AG04449 (cell line): ENCODE measurements at places on chromosomes 6 and 20.

GRCh38 chr6:82365016-82365795, 1.6 kb downstream of the TPBG start:
- no peak for DNase-seq

- no peak for DNase-seq
Measured at GRCh38 chr6:142953373-142954273, 8.6 kb upstream of the HIVEP2 start.

GRCh38 chr20:59010995-59011873, 4.2 kb upstream of the CTSZ start:
- DNase-seq, result peak; percentile 65

DNA sequence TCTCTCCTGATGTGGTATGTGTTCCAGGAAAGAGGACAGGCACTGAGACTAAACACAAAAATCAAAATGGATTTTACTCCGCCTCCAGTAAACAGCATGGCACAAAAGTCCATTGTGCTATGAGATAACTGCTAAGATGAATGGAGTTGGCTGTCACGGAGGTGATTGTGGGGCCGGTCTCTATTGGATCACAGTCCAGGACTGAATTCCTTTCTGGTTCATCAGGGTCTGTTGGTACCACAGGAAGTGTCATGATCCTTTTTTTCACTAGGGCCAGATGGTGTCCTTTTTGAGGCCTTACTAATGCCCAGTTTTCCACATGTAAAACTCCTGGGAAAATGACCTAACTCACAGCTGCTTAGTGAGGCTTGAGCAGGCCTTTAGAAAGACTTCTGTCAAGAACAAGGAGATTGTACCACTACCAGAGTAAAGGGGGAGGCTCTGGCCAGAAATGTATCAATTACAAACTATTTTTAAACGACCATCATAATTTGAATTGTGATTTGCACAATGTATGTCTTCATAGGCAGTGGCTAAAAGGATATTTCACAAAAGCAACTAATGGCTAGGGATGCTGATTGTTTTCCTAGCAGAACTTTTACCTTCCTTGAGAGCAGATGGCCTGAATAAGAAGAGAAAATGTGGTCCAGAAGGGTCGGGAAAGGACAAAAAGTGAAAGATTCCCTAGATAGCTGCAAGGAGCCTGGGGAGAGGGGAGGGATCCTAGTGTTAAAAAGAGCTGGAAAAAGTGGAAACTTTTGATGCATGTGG, 192.2 kb upstream of the POU3F2 start:
- no peak for DNase-seq

GRCh38 chr6:53648184-53648943, 17.2 kb downstream of the KLHL31 start:
- DNase-seq, result no peak

DNA sequence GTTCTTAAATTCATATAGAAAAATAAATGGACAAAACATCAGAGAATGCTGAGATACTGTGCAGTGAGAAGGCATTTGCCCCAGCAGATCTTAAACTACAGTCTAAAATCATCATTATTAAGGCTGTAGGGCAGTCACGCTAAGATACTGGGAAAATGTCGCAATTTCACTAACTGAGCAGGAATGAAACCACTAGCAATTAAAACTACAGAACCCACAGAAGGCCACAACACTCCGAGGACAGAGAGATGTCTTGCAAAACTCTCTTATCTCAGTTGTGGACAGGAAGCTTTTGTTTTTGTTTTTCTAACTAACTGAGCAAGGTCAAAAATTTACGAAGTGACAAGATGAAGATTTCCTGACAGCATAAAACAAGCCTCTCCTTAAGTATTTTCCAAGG, 18.2 kb downstream of the GNAS-AS1 start:
- DNase-seq, result no peak

DNA sequence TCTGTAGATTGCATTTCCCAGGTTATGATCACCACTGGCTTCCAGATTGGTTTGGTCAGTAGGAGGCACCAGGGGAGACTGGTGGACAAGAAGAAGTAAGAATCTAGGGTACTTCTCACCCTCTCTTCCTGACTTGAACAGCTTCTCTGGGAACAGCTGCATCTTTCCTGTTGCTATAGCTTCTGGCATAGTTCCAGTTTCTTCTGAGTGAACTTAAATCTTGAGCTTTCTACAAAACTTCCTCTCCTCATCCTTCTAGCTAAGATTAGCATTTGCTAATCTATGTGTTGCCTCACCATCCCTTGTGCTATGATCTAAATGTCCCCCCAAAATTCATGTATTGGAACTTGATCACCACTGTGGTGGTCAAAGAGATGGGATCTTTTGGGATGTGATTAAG, 724.6 kb downstream of the UTRN start:
- no peak for DNase-seq

DNA sequence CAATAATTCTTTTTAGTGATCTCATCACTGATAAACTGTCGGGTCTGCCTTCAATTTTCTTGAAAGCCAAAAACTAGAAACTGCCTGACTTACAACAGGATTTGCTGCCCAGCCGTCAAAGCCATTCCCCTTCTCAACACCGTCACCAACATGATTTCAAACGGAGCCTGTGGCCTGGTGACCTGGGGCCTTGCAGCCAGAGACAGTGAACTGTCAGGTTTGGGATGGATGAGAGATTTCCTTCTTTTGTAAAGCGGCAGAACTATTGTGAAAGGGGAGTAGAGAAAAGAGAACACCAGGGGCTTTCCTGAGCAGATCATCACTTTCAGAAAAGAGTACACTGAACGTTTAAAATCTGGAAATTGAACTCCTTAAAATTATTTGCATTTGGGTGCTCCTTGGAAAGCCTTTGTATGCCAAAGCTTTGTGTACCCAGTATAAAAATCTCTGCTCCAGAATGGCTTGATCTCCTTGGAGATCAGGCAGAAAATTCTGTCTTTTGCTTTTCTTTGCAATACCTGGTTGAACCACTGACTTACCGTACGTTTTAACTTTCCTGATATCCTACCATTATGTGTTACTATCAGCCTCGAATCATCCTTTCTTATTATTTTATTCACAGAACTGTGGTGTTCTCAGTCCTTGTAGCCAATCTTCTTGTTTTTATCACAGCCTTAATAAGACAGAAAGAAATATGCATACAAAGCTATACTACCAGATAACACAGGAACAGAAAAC, 125.2 kb downstream of the PACRG start:
- DNase-seq, result no peak

GRCh38 chr20:7893014-7893730, 47.1 kb downstream of the HAO1 start:
- DNase-seq, result no peak

DNA sequence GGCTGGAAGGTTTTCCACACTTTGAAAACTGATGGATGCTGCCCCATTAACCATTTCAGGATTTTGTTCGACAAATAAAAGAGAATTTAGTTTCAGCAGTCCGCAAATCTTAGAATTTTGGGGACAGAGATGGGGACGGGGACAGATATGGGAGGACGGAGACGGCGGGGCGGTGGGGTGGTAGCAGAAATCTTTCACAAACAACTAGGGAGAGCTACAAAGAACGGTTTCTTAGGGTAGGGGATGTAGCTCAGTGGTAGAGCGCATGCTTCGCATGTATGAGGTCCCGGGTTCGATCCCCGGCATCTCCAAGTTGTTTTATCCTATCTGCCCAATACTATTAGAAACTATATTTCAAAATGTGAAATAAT, 15.1 kb downstream of the HMGN4 start:
- DNase-seq, result no peak

- no peak for DNase-seq
Measured at GRCh38 chr6:145453376-145453775, 281.9 kb downstream of the EPM2A start.

DNA sequence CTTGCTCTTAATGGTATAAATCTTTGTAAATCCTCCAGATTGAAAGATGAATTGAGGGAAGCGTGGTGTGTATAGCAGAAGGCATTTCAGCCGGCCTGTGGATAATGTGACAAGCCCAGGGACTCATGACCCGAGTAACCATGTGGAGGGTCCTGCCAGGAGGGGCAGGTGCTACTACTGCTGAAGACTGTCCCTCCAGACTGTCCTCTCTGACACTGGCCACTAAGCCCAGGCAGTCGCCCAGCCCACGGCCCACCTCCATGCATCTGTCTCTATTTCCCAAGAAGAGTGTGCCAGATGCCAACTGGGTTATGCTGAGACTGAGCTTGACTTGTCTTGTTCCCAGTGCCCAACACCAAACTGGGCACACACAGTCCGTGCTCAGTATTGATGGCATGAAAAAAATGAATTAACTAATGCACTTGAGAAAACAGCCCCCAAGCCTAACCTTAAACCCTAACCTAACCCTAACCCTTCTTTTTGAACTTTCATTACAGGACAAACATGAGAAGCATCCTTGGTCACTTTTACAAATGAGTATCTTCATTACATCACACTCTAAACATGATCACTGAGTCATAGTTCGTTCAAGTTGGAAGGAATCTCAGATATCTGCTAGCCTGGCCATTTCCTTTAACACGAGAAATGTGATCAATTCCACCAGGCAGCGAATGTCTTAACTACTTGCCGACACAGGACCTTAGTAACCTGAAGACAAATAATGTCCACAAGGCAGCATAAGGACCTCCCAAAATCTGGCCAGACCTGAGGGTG, 182.2 kb upstream of the RREB1 start:
- no peak for DNase-seq

- peak; percentile 79 for DNase-seq
Measured at GRCh38 chr6:105359419-105360370, 43.2 kb downstream of the PREP start.

DNA sequence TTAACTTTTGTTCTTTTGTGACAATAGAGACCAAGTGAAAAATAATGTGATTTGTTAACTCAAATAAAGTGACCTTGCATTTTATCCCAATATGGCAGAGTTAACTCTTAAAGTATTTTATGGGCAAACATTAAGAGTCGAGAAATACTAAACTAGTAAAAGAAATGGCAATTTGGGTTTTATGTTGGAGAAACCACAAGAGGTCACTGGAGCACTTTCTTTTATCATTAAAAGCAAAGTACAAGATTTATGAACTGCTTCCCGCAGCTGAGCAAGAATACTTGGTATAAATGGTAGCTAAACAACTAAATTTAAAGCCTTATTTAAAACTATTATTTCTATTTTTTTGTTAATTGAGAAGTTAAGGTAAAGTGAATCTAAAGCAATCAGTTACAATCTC, 33.5 kb upstream of the MCM9 start:
- no peak for DNase-seq

GRCh38 chr20:25507385-25508082, 77.8 kb downstream of the NINL start:
- DNase-seq, result no peak

DNA sequence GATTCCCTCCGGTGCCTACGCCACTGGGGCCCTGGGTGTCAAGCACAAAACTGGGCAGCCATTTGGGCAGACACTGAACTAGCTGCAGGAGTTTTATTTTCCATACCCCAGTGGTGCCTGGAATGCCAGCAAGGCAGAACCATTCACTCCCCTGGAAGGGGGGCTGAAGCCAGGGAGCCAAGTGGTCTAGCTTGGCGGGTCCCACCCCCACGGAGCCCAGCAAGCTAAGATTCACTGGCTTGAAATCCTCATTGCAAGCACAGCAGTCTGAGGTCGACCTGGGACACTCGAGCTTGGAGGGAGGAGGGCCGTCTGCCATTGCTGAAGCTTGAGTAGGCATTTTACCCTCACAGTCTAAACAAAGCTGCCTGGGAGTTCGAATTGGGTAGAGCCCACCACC, 125.3 kb downstream of the FRK start:
- no peak for DNase-seq

DNA sequence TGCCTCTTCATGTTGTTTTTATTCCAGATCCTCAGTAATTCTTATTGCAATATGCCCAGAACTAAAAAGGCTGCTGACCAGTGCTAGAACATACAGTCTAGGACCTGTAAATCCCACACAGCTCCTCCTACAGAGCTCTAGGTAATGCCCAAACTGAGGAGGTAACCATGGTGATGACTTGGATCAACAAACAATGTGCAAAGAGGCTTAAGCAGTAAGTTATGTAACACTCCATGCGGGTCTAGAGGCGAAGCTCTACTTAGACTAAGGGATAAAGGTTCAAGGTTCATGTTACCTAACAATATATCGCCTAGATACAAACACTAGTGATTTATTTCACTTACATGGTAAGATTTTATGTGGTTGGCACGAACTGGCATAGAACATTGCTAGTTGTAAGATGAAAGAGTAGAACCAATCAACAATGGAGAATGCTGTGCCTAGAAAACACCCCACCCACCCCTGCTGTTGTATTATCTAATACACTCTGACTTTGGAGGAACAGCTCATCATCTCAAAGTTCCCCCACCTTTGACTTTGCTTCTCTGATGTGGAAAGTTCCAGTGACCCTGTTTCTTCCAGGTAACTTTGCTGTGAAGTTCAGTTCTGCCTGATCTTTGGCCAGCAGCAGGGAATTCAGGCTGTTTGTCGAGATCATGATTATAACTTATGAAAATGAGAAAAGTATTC, 242.4 kb downstream of the ALDH8A1 start:
- DNase-seq, result no peak

GRCh38 chr20:32450484-32451061, 92.4 kb downstream of the ASXL1 start:
- no peak for DNase-seq

- DNase-seq, result no peak
Measured at GRCh38 chr6:113434641-113435040, 422.5 kb upstream of the MARCKS start.

- no peak for DNase-seq
Measured at GRCh38 chr6:167530951-167531350, 206.1 kb downstream of the TTLL2 start.

- no peak for DNase-seq
Measured at GRCh38 chr6:136728033-136728939, 64.0 kb downstream of the MAP3K5 start.

DNA sequence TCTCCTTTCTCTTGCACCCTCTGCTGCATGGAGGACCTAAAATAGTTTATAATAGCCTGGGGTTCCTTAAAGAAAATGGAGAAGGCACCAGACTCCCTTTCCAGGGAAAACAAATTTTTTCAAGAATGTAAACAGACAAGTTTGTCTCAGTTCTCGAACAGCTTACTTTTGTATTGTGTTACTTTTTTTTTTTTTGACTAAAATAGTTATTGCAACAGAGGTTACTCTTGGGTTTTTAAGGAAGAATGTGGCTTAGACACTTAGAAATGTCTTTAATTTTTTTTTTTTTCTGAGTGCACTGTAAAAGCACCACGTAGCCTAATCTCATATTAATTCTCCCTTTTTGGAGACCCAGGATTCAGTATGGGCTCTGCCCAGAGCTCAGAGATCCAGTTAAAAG, 148.7 kb upstream of the CARMIL1 start:
- DNase-seq, result no peak

GRCh38 chr6:91926827-91927226, 1340.0 kb upstream of the MAP3K7 start:
- no peak for DNase-seq

DNA sequence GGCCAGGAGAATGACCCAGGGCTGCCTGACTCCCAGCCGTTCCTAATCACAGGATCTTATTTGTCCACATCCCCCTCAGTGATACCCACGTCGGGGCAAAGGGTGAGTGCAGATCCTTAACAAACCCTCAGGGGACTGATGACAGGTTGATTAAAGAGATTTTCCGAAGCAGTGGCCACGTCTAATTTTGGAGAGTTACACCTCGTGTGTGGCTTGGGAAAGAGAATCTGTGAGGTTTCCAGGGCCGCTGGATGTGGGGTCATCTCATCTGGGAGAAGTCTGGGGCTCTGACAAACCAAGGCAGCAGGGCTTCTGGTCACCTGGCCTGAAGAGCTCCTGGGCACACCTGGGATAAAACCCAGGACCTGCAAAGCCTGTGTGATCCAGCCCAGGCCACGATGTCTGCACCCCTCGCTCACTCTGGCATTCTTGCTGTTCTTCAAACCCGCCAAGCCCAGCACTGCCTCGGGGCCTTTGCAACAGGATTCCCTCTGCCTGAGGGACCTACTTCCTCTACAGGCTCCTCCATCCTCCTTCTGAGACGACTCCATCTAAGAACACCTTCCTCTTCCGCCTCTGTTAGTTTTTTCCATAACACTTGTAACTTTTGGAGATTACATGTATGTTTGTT, 4.7 kb downstream of the JPH2 start:
- no peak for DNase-seq
